ENCODE measurements at places on chromosomes 11 and 22.

GRCh38 chr11:36402568-36403170 lies 106.6 kb downstream of the PRR5L start:
- no peak for DNase-seq

DNA sequence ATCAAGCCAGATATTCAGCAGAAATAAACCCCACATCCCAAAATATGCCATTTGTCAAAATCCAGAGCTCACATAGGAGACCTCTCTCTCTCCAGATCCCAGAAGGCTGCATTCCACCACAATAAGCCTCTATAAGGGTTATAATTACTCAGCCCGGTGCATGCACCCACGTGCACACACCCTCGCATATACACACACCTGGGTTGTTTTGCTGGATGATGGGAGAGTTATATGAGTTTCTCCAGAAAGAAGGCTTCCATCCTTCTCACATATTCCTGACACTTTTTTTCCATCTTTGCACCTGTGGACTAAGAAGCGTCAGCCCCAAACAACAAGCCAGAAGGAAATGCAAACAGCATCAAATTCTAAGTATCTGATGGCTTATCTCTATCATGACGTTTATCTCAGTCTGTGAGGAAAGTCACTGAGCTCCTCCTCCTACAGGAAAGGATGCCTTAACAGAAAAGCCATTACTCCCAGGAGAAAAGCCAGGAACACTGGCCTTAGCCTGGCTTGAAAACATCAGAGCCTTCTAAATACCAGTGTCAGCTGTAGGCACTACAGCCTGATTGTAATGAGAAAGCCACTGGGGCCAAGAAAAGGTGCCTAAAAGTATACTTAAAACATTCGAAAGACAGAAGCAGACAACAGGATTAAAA lies 253.2 kb downstream of the LARGE1 start:
- DNase-seq, result no peak

GRCh38 chr11:128398517-128399250 lies 188.7 kb downstream of the ETS1 start:
- DNase-seq, result no peak

DNA sequence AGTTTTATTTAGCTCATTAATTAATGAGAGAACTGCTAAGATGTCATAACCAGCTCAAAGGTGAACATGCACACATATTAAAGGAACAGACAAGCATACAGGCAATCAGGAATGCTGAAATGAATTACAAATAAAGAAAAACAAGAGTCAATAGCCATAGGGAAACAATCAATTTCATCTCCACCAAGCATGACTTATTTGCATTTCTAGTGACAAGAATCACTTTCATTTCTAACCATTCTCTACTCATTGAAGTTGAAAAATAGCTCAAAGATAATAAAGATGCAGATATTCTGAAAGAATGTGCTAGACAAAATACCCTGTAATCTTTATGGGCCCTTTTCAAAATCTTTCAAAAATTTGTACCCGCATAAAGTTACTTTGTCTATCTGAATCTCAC lies 23.2 kb downstream of the ISX start:
- DNase-seq, result no peak
